ENCODE measurements at places on chromosomes 7 and 10. TPM values are rescaled to one million over a fixed set of nuclear protein-coding genes. Genes with fewer than 3 reads are reported as not detected.

Gene MYL7
- total RNA-seq, result not detected

Gene ZNF736
- 5.5 TPM for total RNA-seq

Gene C10orf143
- total RNA-seq, result 0.85 TPM

Gene CASTOR2
- total RNA-seq, result 15.1 TPM

Gene DMBT1
- under 0.01 TPM for total RNA-seq

Gene DNAJC30
- 1.8 TPM for total RNA-seq

Gene OR2A5
- not detected for total RNA-seq

Gene TMEM139
- total RNA-seq, result not detected

Gene HOXA10
- 11.8 TPM for total RNA-seq

Gene SFTPA1
- total RNA-seq, result not detected

Gene GIMAP1
- total RNA-seq, result under 0.01 TPM

Gene MYO1G
- total RNA-seq, result under 0.01 TPM

Gene COBL
- 0.09 TPM for total RNA-seq

Gene TWIST1
- total RNA-seq, result 42.2 TPM

Gene HMX2
- not detected for total RNA-seq
